ENCODE measurements at places on chromosomes 12 and 14.
A peak's percentile ranks its signal among the peaks of the same experiment; 100 is the strongest.

DNA sequence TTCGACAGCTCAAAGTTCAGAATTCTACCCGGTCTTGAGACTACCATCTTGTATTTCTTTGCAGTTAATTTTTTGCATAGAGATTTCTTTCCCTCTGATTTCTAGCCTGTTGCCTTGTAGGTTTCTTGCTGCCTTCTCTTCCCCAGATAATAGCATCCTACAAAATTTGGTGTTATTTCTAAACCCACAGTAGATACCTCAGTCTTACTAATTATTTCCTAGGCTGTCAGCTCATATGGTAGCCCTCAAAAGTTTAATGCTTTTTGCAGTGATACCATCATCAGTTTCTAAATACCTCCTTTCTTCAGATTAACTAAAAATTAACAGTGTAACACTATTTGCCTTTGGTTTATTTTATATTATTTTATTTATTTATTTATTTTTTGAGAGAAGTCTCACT is 61.9 kb upstream of the TMPO start:
- no peak for DNase-seq

GRCh38 chr12:4486980-4487379 is 41.4 kb upstream of the FGF6 start:
- DNase-seq: no peak

DNA sequence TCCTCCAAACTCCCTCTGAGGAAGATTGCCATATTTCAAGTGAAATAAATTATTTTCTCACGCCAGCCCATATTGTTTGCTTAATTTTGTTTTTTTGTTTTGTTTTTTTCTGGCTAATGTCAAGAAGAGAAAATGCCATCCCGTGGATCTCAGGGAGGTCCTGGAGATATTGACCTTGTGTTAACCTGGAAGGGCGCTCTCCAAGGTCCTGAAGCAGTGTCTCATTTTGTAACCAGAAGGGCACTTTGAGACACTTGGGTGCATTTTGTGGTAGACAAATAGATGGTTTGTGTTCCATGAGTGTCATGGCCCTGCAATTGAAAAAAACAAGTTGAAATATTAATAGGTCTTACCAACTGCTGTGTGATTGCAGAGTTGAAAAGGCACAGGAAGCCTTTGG is 268.9 kb downstream of the SUDS3 start:
- no peak for DNase-seq

DNA sequence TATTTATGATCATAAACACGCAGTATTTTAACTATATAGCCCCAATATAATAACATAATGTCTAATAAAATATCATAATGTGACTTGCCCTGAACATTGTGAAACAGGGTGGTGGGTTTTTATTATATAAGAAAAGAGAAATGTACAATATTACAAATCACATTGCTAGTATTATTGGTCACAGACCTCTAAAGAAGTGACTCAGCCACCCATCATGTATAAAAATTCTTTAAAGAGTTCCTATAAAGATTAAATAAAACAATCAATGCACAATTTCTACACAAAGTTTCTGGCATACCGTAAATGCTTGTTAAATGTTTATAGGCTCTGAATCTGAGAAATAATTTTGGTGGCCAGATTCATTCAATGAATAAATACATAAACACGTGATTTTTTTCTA is 28.9 kb downstream of the ABCC9 start:
- DNase-seq: no peak

DNA sequence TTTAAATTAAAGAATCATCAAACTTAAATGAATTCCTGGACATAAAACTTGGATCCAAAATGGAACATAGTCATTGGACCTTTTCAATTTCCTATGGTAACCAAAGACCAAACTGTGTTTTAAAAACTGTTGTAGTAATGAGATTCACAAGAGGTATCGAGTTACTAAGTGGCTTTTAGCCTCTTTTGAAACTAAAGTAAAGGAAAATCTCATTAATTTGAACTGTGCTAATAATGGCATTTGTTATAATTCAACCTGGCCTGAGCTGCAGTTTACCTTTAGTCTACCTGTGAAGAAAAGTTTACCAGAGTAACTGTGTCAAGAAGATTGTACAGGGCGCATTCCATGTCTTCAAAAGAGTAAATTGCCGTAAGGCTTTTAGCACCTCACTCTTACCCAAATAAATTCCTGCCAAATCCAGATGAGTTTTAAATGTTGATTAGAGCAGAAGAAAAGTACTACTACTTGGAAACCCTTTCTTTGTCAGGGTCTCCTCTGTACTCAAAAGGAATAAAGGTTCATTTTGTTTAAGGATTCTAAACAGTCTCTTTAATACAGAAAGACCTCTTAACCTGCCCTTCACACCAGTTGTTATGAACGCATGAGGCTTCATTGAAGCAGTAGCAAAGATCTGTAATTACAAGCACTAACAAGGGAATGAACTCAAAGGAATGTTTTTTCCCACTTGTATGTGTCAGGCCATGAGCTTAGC is 17.1 kb upstream of the MED13L start:
- no peak for DNase-seq

- DNase-seq: no peak
Measured at GRCh38 chr14:90675399-90675798, 140.8 kb downstream of the TTC7B start.

GRCh38 chr14:52048641-52049204 is 20.1 kb downstream of the NID2 start:
- no peak for DNase-seq

DNA sequence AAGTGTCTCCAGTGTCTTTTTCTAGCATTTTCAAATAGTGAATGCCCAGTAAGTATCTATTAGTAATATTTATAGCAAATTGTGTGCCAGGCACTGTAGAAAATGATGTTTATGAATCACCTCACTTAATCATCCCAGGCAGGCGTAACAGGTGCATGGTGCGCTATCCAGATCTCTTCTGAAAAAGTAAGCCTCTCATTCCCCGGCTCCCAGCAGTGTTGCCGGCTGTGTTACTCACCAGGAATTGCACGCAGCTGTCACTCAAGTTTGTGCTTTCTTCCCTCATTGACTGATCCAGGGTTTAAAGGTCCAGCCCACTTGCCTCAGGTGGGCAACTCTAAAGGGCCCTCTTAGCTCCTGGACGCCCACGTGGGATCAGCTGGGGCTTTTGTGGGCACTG is 173.8 kb upstream of the RASSF8 start:
- no peak for DNase-seq

DNA sequence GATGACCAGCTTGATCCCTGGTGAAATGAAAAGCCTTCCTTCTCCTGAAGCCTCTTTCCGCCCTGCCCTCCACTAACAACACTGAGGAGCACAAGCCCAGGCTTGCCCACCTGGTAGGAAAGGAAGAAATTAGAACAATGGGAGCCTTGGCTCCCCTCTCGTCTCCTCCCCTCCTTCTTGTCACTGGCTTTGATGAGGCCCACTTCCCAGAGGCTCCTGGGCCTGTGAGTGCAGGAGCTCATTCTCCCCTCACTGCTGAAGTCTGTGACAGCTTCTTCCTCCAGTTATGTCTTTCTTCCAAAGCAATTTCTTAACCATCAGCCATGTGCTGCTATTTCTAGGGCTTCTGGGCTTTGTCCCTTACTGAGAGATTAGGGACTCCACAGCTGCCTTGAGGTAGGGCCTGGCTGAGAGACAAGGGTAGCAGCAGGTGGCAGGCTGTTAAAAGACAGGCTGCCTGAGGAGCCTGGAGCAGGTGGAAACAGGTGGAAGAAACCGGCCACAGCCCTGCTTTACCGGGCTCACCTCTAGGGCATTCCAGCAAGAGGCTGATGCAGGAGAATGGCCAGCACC is 53.6 kb upstream of the SRSF5 start:
- no peak for DNase-seq

DNA sequence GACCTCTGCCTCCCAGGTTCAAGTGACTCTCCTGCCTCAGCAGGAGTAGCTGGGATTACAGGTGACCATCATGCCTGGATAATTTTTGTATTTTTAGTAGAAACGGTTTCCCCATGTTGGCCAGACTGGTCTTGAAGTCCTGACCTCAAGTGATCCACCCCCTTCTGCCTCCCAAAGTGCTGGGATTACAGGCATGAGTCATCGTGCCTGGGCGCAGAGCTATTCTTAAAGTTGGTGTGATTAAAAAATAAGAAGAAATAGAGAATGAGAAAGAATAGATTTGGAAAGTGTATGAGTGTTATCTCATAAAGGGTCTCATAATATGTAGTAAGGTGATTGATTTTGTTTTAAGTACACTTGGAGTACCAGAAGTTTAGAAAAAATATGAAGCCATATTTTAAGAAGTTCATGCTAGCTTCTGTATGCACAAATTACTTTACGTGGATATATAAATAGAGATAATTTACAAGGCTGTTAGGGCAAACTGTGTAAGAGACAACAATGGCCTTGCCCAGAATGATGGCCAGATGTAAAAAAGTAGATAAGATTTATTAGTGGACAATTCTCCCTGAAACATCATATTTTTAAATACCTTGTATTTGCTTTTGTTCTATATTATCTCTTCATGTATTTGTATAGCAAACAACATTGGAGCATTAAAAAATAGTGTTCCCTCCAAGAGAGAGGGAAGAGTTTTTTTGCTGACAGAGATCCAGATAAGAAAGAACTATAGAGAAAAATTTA is 1108.5 kb downstream of the SLC16A7 start:
- DNase-seq: no peak

GRCh38 chr14:97994020-97994531 is 1196.9 kb downstream of the VRK1 start:
- peak; percentile 19 for DNase-seq

DNA sequence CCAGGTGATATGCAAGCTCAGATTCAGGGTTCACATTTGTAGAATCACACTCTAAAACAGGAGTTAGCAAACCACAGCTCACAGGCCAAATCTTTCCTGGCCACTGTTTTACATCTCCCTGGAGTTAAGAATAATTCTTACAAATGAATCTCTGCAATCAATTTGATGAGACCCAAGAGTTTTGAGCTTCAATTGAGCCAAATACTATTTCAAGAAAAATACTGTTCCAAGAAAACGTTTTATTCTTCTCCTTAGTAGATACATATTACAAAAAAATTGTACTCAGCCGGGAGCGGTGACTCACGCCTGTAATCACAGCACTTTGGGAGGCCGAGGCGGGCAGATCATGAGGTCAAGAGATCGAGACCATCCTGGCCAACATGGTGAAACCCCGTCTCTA is 2.5 kb downstream of the PTGDR start:
- DNase-seq: no peak

- DNase-seq: no peak
Measured at GRCh38 chr14:83101846-83102245, 1568.2 kb upstream of the SEL1L start.

- DNase-seq: no peak
Measured at GRCh38 chr12:70507442-70507841, 129.8 kb downstream of the PTPRB start.

- no peak for DNase-seq
Measured at GRCh38 chr14:56280843-56281242, 162.6 kb downstream of the PELI2 start.

DNA sequence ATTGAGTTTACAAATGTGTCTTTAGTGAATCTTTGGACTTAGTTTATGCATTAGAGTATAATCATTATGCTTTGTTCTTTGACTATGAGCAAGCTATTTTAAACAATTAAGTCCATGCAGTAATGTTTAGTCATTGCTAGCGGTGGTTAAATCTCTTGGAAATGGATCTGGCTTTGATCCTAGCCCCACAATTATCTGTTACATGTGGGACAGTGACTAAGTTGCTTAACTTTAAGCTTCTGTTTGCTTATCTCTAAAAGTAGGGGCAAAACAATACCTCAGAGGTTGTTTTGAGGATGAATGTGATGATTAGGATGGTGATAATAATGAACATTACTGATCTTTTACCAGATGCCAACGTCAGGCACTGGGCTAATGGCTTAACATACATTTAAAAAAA is 124.2 kb downstream of the NPAS3 start:
- no peak for DNase-seq

DNA sequence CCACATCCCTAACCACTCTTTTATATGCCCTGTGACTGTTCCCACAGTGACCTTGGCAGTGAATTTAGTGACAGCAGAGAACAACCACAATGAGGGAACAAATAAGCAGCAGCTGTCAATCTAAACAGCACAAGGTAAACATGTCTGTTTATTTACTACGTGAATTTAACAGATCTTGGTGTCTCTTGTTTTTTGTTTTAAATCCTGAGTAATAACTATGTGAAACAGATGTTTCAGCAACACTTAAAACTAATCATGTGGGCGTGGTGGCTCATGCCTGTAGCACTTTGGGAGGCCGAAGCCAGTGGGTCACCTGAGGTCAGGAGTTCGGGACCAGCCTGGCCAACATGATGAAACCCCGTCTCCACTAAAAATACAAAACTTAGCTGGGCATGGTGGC is 17.0 kb upstream of the CFAP54 start:
- DNase-seq: no peak

DNA sequence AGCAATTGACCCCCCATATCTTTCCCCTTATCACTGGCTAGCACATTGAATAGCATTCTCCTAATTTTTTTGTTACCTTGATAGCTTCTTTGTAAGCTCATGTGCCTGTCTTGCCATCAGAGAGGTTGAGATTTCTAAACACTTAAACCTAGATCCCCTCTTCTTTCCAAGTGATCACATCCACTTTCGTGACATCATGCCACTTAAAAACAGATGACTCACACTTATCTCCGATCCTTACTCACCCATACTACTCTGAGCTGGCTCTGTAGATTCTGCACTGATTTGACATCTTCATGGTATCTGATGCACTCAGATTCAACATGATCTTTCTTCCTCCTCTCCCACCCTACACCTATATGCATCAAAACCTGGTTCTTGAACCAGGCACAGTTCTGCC is 10.5 kb downstream of the GPR137C start:
- DNase-seq: no peak

- DNase-seq: no peak
Measured at GRCh38 chr14:49189375-49189774, 396.8 kb downstream of the RPS29 start.

DNA sequence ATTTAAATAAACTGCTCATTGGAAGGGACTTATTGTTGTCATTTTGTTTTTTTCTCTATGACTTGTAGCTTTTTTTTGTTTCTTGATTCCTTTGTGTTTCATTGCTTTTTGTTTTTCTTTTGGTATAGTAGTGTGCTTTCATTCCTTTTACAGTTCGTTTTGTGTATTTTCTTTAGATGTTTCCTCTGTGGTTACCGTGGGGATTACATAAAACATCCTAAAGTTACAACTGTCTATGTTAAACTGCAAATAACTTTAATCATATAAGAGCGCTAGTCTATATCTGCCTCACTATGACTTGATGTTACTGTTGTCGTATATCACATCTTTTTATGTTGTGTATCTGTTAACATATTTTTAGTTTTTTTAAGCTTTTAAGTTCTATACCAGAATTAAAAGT is 86.9 kb downstream of the ATF7IP start:
- no peak for DNase-seq

GRCh38 chr12:106673141-106673540 is 90.3 kb downstream of the RFX4 start:
- no peak for DNase-seq

DNA sequence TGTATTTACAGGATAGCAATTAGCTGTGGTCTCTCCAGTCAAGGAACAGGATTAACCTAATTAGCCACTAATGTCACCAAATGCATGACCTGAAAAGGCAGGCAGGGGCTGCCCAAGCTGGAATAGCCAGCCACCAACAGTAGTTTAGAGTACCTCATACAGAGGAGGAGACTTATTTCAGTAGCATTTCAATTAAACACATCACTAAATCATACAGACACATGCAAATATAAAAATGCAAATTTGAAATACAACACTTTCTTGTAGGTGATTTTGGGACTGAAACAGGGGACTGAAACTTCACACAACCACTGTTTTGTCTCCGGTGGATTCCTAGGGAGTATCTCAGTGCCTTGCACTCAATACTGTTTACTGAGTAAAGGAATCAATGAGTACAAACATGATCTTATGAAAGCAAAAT is 636 bp upstream of the IFNG-AS1 start:
- DNase-seq: no peak

- no peak for DNase-seq
Measured at GRCh38 chr12:21827083-21827482, 52.6 kb upstream of the KCNJ8 start.

GRCh38 chr14:90438841-90439240 is 42.0 kb downstream of the CALM1 start:
- DNase-seq: no peak
